ENCODE measurements at places on chromosomes 7 and 10. TPM values are rescaled to one million over a fixed set of nuclear protein-coding genes. Genes with fewer than 3 reads are reported as not detected.

DNA sequence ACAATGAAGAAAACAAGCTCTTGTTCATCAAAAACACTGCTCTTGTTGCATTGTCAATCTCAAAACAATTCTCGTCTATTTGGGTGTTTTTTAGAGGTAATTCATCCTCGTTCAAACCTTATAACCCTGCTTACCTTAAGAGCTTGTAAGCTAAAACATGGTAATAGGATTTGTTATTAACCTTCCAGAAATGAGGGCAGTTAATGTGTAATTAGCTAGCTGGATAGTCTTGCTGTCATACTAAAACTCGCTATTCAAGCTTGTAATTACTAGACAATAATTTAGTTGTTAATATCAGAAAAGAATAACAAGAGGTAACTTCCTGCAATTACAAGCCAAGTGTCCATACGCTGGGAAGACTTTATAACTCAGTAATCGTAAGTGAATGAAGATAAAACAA lies 101.6 kb downstream of the UBE2H start:
- DNase-seq: no peak

GRCh38 chr7:158120716-158121115 lies 466.9 kb downstream of the PTPRN2 start:
- DNase-seq: no peak

DNA sequence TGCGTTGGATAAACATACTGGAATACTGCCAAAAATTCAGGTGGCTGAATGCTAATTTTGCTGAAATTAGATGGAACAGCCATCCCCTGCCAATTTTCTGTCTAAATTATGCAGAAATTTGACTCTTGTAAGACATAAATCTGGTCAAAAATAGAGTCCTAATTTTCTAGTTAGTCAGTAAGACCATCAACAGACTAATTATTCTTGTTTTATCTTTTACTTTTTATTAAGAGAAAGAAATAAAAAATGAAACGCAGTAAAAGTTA lies 110.3 kb upstream of the GATA3 start:
- no peak for DNase-seq

DNA sequence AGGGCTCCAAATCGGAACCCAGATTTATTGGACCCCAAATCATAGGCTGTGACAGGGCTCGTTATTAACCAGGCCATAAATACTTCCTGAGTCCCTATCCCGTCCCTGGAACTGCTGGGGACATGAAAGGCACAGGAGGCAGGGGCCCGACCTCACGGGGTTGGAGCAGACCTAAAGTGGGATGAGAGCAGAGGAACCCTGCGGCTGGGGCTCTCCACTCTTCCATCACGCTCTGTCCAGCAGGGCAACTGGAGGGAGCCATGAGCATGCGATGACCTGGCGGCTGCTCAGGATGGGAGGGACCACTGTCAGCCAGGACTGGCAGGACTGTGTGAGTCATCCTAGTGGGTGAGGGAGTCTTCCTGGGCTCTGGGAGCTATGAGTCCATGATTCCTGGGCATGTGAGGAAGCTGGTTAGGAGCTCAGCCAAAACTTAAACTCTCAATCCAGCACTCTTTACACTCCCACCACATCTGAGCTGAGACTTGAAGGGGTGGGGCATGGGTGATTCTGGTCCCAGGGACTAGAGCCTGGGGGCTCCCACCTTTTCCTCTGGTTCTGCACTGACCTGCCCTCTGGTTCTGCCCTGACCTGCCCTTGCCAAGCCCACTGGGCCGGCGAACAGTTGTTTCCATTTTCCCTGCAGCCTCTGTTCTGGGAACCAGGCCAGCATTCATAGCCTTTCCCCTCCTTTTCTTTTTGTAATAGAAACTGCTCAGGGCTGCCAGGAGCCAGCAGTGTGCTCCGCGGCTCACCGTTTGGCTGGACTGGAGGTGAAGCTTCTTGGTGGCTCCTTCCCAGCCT lies 47.1 kb downstream of the SYPL1 start:
- no peak for DNase-seq

DNA sequence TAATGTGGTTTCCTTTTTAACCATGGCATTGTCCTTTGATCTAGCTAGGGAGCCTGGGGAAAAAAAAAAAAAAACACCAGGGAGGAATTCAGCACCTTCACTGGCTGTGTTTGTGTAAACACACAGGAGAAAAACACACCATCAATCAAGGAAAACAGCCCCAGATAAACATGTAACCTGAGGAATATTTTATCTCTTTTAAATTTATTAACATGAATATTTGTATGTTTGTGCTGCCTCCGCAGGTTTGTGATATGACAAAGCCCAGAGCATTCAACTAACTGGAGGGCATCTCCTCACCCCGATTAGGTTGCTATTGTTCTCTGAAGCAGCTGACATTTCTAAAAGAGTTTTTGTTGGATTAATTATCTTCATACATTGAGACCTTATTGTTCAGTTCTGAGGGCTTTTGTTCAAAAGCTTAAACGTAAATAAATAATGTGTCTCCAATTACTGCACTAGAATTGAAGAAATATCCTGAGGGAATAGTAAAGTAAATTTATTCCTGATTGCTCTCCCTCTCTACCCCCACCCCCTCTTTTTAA lies 89.4 kb upstream of the SEMA3E start:
- no peak for DNase-seq

Gene HOXA9
- 0.76 TPM for total RNA-seq

DNA sequence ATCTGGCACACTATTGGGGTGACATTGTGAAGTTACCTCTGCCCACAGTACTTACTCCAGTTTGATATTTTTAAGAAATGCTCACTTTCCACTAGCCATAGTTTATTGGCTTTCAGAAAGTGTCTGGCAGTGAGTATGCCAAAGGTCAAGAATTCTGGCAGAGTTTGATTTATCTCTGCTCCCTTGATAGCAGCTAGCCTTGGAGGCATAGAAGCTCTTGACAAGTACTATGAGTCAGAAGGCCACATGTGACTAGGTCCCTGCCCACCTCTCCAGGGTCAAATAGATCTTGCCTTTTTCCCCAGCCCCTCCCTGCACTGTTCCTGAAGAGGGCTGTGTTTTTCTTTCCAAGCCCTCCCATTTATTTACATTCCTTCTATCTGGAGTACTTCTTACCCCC lies 202.2 kb downstream of the AUTS2 start:
- no peak for DNase-seq

Gene OR13A1
- total RNA-seq: not detected

Gene ELMO1
- 118 TPM for total RNA-seq
